ENCODE measurements at places on chromosomes 16 and 17. TPM values are rescaled to one million over a fixed set of nuclear protein-coding genes. Genes with fewer than 3 reads are reported as not detected.

Gene NPIPB12
- total RNA-seq = 103 TPM

Gene NHLRC4
- total RNA-seq = 0.26 TPM

Gene TBC1D28
- total RNA-seq = not detected

Gene BCO1
- 6.5 TPM for total RNA-seq

Gene ITGAD
- total RNA-seq = 0.41 TPM

Gene TAT
- 0.72 TPM for total RNA-seq

Gene C17orf100
- 2.7 TPM for total RNA-seq

Gene TPSAB1
- total RNA-seq = 7.8 TPM

Gene CCL5
- 8.4 TPM for total RNA-seq

Gene BICDL2
- 102 TPM for total RNA-seq

Gene C17orf113
- total RNA-seq = 2.0 TPM

Gene GSDMA
- 0.22 TPM for total RNA-seq

Gene TBC1D26
- not detected for total RNA-seq
